Left ventricle myocardium superior (tissue), 1 donor: ENCODE measurements at places on chromosomes 3 and 15.

DNA sequence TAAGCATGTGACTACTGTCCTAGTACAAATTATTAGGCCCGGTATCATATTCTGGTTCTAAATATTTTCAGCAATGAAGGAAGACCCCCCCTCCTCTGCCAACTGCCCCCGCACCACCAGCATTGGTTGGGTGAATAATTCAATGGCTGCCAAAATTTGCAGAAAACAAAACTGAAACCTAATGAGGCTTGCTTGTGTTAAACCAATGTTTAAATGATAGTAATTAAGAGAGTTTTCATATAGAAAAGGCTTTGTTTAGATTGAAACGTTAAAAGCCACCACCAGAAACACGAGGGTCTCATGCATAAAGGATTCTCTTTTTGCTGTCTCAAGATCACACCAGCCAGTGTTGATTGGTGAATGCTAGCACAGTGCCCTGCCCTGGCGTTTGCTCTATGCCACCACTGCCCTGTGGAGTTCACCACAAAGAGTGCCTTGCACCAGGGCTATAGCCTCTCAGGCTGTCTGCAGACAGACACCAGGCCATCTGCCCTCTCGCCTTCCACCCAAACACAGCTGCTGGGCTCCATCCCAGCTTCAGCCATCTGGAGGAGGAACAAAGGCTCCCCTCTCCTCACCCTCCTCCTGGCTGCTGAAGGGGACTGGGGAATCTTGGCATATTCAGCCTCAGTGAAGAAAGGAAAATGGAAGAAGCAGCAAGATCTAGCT lies 200.3 kb upstream of the PFN2 start:
- DNase-seq = peak; percentile 32

DNA sequence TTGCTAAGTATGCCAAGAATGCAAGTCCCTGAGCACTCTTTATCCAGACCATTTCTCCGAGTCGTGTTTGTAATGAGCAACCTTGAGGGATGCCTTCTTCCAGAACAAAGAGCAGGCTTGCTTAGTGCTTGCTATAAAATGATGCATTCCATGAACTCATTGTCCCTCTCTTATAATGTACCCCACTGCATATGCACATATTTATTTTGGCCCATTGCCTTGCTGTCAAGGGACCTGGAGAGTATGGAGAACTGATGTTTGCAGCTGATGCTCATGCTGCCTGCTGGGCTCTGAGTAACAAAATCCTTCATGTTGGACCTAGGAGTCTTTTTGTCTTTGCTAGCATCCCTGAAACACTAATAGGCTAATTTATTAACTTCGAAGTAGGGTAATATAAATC lies 97.8 kb upstream of the AADACL2 start:
- DNase-seq = no peak

GRCh38 chr3:194685065-194685717 lies 492 bp upstream of the FAM43A start:
- DNase-seq = no peak

GRCh38 chr3:124824286-124824915 lies 62.8 kb downstream of the ITGB5 start:
- DNase-seq = no peak

GRCh38 chr15:35089551-35089950 lies 4.5 kb upstream of the NANOGP8 start:
- no peak for DNase-seq

DNA sequence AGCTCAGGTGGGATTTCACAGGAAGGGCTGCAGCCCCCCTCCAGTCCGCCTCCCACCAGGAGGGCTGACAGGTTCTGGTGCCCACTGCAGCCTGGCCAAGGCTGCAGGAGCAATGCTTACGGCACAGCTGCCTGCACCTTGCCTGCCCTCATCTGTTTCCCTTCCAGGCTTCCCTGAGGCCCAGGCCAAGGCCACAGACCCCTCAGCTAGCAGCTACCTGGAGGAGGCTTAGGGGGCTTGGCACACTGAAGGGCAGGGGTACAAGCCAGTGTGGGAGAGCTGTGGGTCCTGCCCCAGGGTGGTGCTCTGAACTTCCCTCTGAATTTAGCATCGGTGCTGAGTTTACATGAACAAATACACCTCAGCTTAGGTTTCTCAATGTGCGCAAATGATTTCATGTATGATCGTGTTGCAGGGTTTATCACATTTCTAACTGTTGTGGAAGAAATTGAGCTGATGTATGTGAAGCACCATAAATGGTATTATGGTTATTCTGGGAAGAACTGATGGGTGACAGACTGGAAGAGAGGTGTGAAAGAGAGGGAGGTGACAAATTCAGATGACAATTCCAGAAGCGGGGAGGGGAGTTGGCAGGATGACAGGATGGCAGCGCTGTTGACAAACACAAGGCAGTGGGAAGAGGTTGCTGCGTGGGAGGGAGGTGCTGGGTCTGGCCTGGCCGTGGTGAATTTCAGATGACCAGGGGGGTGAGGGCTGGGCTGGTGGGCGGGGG lies 6.1 kb downstream of the RHCG start:
- DNase-seq = no peak

DNA sequence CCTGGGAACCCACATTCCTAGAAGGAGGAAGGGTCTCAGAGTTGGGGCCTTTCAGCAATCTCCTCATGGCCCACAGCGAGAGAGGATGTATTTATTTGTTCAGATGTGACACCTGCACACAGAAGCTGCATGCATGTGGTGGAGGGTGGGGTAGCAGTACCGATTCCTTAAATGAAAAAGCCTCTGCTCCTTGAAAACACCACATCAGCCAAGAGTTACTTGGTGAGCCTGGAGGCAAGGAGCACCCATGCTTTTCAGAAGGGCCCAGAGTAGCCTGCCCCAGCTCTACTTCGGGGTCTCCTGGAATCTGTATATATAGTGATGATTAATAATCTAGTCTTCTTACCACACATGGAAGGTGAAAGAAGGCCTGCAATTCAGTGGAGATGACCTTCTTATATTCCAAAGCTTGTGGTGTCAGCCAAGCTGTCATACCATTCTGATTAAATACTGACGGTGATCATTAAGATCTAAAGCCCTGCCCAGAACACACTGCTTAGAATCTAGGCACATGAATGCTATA lies 33.5 kb downstream of the SEMA6D start:
- no peak for DNase-seq

- DNase-seq = no peak
These were observed 57.1 kb downstream of the RAP2B start for GRCh38 chr3:153219146-153219545.

- peak; percentile 96 for DNase-seq
These were observed 26.8 kb upstream of the SEMA4B start for GRCh38 chr15:90174140-90174875.

GRCh38 chr3:155949453-155950217 lies 79.2 kb downstream of the GMPS start:
- no peak for DNase-seq

DNA sequence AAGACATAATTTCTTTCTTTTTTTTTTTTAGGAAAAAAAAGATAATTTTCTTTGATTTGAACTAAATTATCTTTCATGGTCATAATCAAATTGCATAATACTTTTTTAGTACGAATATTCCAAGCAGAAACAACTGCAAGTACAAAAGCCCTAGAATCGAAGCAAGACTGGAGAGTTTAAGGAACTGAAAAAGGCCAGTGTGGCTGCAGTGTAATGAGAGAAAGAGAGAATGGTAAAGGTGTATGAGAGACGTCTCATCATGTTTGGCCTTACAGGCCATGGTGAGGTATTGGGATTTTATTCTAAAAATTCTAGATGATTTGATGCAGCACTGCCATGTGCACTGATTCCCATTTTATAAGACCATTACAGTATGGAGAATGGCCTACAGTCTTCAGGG lies 180.9 kb downstream of the SUCNR1 start:
- DNase-seq = no peak

DNA sequence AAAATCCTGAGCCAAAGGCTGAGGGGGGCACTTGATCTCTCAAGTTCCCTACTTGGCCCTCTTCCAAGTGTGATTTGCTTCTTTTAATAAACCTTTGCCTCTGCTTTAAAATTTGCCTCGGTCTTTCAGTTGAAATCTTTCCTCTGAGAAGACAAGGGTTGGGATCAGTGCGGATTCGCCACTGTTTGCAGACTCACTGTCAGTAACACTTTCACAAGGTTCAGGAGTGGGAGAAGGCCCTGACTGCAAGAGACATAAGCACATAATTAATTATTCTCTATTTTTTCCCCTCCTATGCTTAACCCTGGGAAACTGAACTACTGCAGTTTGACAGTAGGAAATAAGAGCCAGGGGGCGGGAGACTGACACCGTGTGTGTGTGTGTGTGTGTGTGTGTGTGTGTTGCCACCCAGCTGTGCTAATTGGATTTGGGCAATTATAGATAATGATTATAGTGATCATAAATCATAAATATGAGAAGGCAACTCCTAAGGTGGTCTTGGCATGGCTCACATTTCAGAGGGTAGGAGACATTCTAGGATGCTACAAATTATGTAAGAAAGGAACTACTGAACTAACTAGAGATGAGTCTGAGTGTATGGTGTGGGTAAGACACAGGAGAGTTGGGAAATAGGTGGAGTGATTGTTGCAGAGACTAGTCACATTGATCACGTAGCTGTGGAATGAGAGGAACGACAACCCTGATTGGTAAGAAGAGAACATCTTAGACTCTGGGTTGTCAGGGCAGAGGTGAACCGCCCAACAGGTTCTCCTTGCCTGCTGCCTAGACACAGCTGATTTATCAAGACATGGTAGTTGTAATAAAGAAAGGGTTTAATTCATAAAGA lies 5.5 kb upstream of the ZNF662 start:
- DNase-seq = no peak

GRCh38 chr15:50552238-50552637 lies 5.8 kb upstream of the USP50 start:
- DNase-seq = no peak

DNA sequence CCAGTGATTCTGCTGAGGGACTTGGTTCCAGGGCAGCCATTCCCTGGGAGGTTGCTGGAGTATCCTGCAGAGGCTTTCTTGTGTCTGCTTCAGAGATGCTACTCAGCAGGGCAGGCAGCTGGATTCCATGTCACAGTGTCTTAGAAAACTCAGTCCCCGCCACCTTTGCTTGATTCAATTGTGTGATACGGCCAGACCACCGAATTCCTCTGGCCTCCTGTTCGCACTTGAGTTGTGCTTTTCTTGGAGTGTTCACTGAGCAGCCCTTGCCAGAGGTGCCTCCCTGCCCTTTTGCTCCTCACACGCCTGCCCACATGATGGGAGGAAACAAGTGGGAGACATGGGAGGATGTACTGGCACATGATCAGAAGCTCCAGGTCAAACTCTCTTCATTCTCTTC lies 19.6 kb upstream of the SHC4 start:
- no peak for DNase-seq

DNA sequence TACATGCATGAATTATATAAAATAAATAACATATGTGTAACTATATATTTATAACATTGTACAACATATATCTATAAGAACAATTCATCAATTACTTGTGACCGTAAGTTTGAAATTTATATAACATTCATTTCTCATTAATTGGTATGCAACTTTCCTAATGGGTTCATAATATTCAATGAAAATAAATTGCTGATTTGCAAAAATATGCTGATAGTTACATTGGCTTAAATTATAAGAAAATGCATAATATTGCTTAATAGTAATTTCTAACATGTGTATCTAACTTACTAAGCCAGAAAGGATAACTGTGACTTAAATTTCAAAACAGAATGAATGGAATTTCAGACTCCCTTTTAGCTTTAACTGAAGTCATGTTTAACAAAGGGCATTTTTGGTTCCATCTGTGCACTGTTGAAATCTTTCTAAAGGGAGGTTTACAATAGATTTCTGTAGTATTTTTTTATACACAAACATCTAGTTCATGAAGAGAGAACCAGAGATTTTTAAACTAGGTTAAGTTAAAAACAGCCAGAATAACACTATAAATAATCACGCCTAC lies 310.9 kb downstream of the TBC1D5 start:
- no peak for DNase-seq

DNA sequence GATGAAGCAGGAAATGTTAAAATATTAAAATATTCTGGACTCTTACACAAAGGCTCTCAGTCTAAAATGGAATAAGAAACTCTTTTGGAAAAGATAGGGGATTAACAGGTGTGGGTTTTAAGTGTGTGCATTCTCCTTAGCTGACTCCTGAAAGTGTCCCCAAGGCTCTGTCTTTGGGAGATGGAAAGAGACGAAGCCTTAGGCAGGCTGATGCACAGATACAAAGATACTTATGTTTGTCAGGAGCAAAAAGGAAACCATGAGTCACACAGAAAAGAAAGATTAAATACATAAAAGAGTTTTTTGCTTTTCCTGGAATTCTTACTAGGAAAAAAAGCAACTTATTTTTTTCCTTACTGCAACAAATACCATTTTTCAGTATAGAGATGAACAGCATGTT lies 23.8 kb upstream of the ABI3BP start:
- no peak for DNase-seq

- DNase-seq = no peak
These were observed 33.2 kb upstream of the RPP14 start for GRCh38 chr3:58272891-58273290.

- DNase-seq = no peak
These were observed 414.4 kb upstream of the CFAP20DC start for GRCh38 chr3:59464187-59464586.

GRCh38 chr3:175383813-175384212 lies 524.7 kb downstream of the NAALADL2 start:
- DNase-seq = no peak

DNA sequence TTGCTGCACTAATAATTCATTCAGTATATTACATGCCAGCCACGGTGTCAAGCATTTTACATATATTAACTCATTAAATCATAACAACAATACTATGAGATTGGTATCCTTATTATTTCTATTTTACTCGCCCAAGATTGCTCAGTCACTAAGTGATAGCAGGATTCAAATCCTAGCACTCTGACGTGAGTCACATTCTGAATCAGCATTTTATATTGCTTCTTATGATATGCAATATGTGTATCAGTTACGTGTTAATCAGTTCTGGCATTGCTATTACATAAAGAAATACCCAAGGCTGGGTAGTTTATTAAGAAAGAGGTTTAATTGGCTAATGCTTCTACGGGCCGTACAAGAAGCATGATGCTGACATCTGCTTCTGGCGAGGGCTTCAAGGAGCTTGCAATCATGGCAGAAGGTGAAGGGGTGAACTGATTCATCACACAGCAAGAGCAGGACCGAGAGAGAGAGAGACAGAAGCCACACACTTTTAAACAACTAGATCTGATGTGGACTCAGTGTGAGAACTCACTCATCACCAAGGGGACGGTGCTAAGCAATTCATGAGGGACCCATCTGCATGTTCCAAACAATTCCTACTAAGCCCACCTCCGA lies 166.5 kb upstream of the TMCO5A start:
- no peak for DNase-seq

- DNase-seq = no peak
These were observed 66.3 kb downstream of the MEGF11 start for GRCh38 chr15:66187271-66187670.

DNA sequence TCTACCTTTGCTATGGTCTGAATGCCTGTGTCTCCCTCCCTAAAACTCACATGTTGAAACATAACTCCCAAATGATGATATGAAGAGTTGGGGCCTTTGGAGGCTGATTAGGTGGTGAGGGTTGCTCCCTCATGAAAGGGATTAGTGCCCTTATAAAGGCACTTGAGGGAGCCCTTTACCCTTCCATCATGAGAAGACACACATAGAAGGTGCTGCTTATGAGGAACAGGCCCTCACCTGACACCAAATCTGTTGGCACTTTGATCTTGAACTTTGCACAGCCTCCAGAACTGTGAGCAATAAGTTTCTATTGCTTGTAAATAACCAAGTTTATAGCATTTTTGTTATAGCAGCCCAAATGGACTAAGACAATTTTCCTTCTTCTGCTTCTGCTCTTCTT lies 76.2 kb upstream of the ADAMTS9 start:
- no peak for DNase-seq

GRCh38 chr3:191356631-191357439 lies 26.5 kb upstream of the UTS2B start:
- DNase-seq = peak; percentile 43
